ENCODE measurements at places on chromosomes 6 and 20. TPM values are rescaled to one million over a fixed set of nuclear protein-coding genes. Genes with fewer than 3 reads are reported as not detected.

DNA sequence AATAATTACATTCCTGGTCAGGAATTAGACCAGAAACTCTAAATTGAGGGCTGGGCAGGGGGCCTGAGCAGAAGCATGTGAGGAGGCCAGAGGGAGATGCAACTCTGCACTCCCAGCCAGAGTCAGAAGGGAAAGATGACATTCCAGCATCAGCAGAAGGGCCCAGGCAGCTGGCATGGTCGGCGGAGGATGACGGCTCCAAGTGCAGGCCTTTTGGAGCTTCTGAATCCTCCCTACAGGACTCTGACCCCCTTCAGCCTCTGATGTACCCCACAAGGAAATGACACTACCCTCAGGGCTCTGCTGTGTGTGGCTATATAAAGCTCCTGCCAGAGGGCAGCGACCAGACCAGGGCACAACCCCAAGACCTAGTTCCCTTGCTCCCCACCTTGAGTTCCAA lies 1.9 kb downstream of the LRFN2 start:
- H3K27ac ChIP-seq, result no peak overlapping the region
- H3K36me3 ChIP-seq, result no peaks in the 10 kb centered on the region
- peaks cover 16% of the 10 kb centered on the region for H3K4me1 ChIP-seq
- peaks cover 22% of the 10 kb centered on the region for H3K27me3 ChIP-seq
- peak overlapping the region; percentile 81 for H3K4me3 ChIP-seq
- no peak for DNase-seq

GRCh38 chr6:47252633-47253032 lies 57.1 kb downstream of the TNFRSF21 start:
- H3K27me3 ChIP-seq, result no peaks in the 10 kb centered on the region
- no peak overlapping the region for H3K4me3 ChIP-seq
- H3K4me1 ChIP-seq, result peaks cover 14% of the 10 kb centered on the region

DNA sequence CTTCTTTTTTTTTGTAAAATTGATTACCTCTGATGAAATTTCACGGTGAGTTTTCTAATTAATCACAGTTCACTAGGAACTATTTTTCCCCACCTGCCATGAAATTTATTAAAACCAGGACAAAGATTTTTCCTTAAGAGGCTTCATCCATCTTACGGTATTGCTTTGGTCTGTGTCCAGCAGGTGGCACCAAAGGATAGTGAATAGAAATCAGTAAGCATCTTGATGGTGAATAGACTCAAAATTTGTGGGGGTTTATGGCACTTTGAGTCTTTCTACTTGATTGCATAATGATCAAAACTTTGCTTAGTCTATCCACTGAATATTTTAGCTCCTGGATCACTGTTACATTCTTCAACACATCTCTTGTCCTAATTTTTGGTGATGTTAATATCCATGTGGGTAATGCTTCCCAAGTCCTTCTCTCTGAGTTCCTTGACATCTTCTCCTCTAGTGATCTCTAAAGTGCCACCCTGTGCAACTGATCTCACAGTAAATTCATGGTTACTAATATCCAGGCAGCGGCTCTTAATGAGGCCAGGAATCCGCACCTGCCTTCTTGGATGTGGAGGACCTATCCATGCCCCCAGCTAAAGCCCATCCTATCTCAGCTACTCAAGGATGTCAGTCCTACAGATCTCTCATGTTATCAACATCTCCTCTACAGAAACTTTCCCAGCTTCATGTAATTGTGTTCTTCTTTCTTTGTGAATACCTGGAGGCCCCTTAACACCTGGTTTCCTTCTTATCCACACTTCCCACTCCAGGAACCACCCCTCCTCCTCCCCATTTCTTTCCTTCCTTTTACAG lies 54.5 kb downstream of the STMND1 start:
- no peak overlapping the region for H3K27ac ChIP-seq
- peak; percentile 70 for DNase-seq
- no peaks in the 10 kb centered on the region for H3K36me3 ChIP-seq

DNA sequence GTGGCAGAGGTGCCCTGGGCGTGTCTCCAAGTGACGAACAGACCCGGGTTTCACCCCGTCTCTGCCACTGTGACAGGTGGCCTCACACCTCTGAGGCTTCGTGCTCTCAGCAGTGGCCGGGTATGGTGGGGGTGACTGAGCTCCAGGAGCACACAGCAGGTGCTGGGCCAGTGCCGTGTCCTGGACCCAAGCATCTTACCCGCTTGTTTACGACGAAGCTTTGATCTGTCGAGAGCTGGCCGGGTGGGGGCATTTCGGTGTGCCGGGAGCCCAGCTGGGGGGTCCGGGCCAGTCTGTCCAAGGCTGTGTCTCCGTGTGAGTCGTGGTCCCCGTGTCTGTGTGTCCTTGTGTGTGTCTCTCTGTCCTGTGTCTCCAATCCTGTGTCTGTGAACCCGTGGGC lies 7.1 kb upstream of the LKAAEAR1 start:
- peaks cover 30% of the 10 kb centered on the region for H3K27me3 ChIP-seq
- peaks cover 16% of the 10 kb centered on the region for H3K4me1 ChIP-seq
- DNase-seq, result no peak
- H3K27ac ChIP-seq, result peak overlapping the region; percentile 46

- DNase-seq, result no peak
- no peaks in the 10 kb centered on the region for H3K36me3 ChIP-seq
- no peak overlapping the region for H3K27ac ChIP-seq
- no peak overlapping the region for H3K4me3 ChIP-seq
Observed at GRCh38 chr6:120935016-120935415, 399.3 kb downstream of the TBC1D32 start.

- no peak for DNase-seq
- H3K27ac ChIP-seq, result no peak overlapping the region
- H3K4me1 ChIP-seq, result peaks cover 29% of the 10 kb centered on the region
- no peaks in the 10 kb centered on the region for H3K27me3 ChIP-seq
- H3K4me3 ChIP-seq, result peak overlapping the region; percentile 12
Observed at GRCh38 chr6:5172041-5172653, 87.0 kb downstream of the PPP1R3G start.

DNA sequence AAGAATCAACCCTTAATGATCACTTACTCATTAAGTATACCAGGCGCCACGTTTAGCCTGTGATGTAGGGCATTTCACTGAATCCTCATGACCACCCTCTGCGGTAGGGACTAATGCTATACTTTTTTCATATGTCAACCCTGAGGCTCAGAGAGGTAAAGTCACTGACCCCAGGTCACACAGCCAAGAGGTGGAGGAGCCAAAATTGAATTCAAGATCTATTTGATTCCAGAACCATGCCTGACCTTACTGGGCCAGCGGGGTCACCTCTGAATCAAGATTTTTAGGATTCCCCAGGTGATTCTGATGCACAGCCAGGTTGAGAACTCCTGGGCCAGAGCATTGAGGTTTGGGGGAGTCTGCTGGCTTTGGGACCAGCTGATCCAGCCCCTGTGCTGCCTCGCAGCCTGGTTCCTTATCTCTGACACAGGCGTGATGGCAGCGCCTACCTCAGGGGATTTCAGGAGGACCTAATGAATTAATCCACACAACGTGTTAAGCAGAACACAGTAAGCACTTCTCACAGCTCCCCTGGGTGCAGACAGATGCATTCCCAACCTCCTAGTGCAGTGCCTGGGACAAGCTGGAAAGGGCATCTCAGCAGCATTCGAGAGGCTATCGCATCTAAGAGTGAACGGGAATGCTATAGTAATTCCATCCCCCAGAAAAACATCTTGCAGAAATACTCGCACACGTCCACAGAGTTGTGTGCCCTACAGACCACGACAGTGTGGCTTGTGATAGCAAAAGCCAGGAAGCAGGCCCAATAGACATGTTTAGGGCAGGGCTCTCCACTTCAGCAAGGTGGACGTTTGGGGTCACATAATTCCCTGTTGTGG lies 101.4 kb upstream of the PTPN1 start:
- peaks cover 19% of the 10 kb centered on the region for H3K4me1 ChIP-seq
- no peaks in the 10 kb centered on the region for H3K27me3 ChIP-seq
- peak overlapping the region; percentile 17 for H3K27ac ChIP-seq
- H3K4me3 ChIP-seq, result no peak overlapping the region
- peaks cover 11% of the 10 kb centered on the region for H3K36me3 ChIP-seq
- peak; percentile 52 for DNase-seq

DNA sequence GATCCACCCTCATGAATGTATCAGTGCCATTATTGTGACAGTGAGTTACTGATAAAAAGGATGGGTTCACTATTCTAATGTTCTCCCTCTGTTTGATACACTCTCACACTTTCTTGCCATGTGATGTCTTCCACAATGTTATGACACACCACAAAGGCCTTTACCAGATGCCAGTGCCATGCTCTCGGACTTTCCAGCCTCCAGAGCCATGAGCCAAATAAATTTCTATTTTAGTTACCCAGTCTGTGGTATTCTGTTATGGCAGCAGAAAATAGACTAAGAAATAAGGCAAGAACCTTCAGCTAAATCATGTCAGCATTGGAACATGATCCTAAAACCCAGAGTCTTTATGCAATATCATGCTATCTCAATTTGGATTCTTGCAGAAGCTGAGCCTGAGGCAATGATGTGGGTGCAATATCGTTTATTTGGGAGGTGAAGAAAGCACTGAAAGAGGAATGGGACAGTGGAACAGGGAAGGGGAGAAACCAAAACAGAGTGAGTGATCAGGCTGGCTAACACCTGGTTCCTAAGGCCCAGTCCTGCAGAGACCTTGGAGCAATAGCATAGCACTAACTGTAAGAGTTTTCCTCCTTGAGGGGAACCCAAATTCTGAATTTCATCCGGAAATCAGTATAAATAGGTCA lies 130.4 kb upstream of the LRFN2 start:
- no peak overlapping the region for H3K4me3 ChIP-seq
- peaks cover 11% of the 10 kb centered on the region for H3K27me3 ChIP-seq
- peaks cover 46% of the 10 kb centered on the region for H3K4me1 ChIP-seq
- no peak for DNase-seq

- no peak overlapping the region for H3K27ac ChIP-seq
- H3K4me1 ChIP-seq, result no peaks in the 10 kb centered on the region
- no peak for DNase-seq
- H3K27me3 ChIP-seq, result peaks cover 7% of the 10 kb centered on the region
Observed at GRCh38 chr6:168884050-168884645, 369.5 kb downstream of the THBS2 start.

DNA sequence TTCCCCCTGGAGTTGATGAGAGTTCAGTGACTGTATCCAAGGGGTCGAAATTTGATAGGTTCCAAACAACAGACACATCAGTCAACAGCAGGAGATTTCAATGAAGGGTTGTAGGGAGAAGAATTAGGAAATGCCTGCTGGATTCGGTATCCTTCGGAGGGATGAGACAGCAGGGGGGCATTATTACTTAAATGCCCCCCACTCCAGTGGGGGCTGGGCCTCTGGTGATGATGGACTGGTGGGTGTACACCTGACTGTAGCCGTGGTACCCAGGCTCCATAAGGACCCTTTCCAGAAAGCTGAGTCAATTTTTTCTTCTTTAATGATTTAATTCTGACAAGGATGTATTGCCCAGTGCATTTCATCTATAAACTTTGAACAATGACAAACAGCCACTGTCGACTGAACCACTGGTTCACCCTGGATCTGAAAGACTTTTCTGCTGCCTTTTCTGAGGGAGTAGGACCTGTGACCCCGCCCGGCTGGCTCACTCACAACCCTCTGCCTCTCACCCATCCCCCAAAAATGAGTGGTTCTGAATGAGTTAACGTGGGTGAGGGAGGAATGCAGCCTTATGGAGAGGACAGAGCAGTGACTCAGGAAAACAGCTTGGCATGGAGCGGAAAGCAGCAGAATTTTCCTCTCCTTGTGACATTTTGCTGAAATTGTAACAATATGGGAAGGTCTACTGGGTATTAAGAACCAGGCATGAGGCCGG lies 41.0 kb downstream of the ZMYND8 start:
- H3K4me3 ChIP-seq, result peak overlapping the region; percentile 67
- H3K27me3 ChIP-seq, result peaks cover 4% of the 10 kb centered on the region
- DNase-seq, result peak; percentile 29
- peaks cover 51% of the 10 kb centered on the region for H3K4me1 ChIP-seq
- peak overlapping the region; percentile 91 for H3K27ac ChIP-seq

DNA sequence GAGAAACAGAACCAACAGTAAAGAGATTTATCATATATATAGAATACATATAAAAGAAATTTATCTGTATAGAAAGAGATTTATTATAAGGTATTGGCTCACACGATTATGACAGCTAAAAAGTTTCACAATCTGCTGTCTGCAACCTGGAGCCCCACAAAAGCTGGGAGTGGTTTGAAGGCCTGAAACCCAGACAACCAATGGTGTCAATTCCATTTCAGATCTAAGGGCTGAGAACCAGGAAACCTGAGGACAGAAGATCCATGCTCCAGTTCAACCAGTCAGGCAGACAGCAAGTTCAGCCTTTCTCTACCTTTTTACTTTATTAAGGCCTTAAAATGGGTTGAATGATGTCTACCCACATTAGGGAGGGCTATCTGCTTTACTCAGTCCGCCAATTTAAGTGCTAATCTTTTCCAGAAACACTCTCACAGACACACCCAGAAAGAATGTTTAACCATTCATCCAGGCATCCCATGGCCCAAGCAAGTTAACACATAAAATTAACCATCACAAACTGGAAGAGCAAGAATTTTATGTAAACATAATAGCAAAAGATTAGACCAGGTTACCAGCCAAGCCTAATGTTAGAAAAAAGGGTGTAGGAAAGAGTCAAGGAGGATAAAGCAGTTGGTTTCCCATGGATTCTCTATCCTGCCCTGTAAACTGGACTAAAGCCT lies 170.9 kb downstream of the FUT9 start:
- no peaks in the 10 kb centered on the region for H3K27me3 ChIP-seq
- peaks cover 5% of the 10 kb centered on the region for H3K36me3 ChIP-seq
- DNase-seq, result no peak
- no peak overlapping the region for H3K27ac ChIP-seq
- H3K4me1 ChIP-seq, result no peaks in the 10 kb centered on the region
- H3K4me3 ChIP-seq, result no peak overlapping the region

GRCh38 chr6:116316772-116317467 lies 37.2 kb upstream of the TSPYL1 start:
- no peak for DNase-seq
- no peaks in the 10 kb centered on the region for H3K27me3 ChIP-seq
- no peak overlapping the region for H3K4me3 ChIP-seq
- H3K27ac ChIP-seq, result no peak overlapping the region

- H3K27me3 ChIP-seq, result peaks cover 2% of the 10 kb centered on the region
- no peak overlapping the region for H3K4me3 ChIP-seq
- no peaks in the 10 kb centered on the region for H3K36me3 ChIP-seq
- H3K4me1 ChIP-seq, result peaks cover 3% of the 10 kb centered on the region
- DNase-seq, result no peak
- H3K27ac ChIP-seq, result no peak overlapping the region
Observed at GRCh38 chr20:46552460-46553420, 2.3 kb upstream of the OCSTAMP start.

DNA sequence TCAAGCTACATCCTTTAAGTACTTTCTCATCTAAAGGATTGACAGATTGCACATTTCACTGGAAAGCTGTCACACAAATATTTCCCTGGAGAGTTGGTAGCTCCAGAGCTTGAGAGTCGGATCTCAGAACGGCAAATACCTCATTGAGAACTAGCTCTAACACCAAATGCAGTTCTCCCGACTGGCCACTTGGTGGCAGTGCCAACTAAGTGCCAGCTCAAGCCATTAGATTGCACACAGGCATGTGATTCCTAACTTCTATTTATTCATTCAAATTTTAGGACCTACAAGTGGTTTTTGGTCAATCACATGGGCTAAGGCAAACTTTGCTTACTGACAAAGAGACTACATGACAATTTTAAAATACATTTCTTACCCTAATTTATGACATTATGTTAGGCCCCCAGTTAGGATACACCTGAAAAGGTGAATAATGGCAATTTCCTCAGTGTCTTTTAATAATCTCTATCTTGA lies 7.9 kb upstream of the MCHR2 start:
- peaks cover 2% of the 10 kb centered on the region for H3K27me3 ChIP-seq
- H3K36me3 ChIP-seq, result no peaks in the 10 kb centered on the region

Gene ZNFX1
- total RNA-seq, result 11.8 TPM

Gene DEFB118
- total RNA-seq, result not detected
